ENCODE measurements at places on chromosomes 7 and 10.

GRCh38 chr10:51707392-51707791 lies 8.0 kb upstream of the CSTF2T start:
- no peak for DNase-seq

DNA sequence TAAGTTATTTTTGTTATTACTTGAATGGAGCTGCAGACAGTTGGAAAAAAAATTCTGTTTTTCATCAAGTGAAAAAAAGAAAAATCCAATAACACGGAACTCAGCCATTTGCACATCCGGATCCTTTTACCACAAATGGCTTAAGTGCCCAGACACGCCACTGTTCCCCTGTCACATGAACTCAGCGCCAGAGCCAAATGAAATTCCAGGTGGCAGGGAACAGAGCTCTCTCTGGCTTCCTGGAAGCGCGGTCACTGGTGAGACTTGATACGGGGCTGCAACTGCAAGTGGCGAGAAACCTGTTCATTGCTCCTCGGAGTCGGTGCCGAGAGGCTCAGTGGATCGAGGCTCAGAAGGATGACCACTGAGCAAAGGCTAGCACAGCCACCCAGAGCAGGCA lies 60.8 kb upstream of the NPTX2 start:
- no peak for DNase-seq

GRCh38 chr7:135918134-135918533 lies 59.0 kb downstream of the MTPN start:
- no peak for DNase-seq

DNA sequence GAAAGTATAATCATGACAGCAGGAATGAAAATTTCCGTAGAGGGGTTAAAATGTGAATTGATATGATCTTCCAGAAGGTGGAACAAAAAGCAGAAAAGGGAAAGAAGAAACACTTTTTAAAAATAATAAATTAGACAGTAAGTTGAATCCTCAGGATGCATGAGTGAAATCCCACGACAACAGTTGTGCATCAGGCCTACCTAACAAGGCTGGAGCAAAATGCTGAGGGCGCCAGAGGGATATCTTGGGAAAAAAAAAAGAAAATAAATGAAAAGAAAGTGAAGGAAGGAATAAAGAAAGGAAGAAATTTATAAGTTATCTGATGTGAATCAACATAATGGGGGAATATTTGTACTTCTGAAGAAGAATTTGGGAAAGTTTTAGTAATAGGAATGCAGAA lies 13.0 kb upstream of the HUS1 start:
- DNase-seq: no peak

DNA sequence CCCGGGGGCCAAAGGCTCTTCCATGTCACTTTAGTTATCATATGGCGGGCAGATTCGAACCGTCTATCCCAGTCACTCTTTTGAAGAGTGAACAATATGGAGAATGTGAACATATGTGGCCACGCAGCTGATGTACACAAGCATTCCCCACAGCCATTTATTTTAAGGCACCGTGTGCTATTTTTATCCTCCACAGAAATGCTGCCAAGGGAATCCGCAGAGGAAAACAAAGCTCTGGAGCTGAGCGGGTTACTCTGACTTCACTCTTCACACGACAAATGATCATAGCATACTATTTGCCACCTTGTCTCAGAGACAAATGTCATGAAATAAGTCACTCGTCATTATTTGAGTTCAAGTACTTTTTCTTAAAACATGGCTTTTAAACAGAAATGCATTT lies 100.3 kb downstream of the CTBP2 start:
- DNase-seq: no peak
